Thyroid gland (tissue), 4 donors: ENCODE measurements at places on chromosomes 7 and 10. TPM values are rescaled to one million over a fixed set of nuclear protein-coding genes. Genes with fewer than 3 reads are reported as not detected.

UPK3BL2 gene
- 17.5 TPM for total RNA-seq

SLC13A4 gene
- total RNA-seq: not detected

AOAH gene
- 7.4 TPM for total RNA-seq

HTRA1 gene
- total RNA-seq: 59.1 TPM

SSC4D gene
- 14.0 TPM for total RNA-seq

DNAH11 gene
- 9.9 TPM for total RNA-seq

VIPR2 gene
- 0.33 TPM for total RNA-seq

ERVW-1 gene
- not detected for total RNA-seq

HGF gene
- 14.9 TPM for total RNA-seq

GAD2 gene
- total RNA-seq: not detected

DIP2C gene
- 12.0 TPM for total RNA-seq

EVX1 gene
- total RNA-seq: not detected

NPTX2 gene
- total RNA-seq: 2.3 TPM

CREB5 gene
- 13.6 TPM for total RNA-seq

DNA sequence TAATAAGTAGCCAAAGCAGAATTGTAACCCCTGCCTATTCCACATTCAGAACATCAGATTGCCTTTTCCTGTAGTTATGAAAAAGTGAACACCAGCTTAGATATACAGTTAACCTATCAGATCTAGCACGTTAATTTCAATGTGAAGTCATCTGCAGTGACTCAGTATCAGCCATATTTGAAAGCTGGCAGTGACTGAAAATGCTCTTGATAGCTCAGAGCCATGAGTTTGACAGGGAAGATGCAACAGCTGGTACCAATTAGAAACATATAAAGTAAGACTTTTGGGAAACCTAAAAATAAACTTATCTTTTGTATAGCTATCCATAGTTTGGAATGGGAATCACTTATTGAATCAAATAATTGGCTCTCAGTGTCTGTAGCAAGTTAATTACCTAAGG is 284.1 kb upstream of the NPSR1 start:
- no peak for DNase-seq

GRCh38 chr10:10160821-10161312 is 856.8 kb upstream of the CELF2 start:
- no peak for DNase-seq

GRCh38 chr10:91909117-91909677 is at the start of gene FGFBP3:
Gene FGFBP3, minus strand, starts transcription at chr10:91909486. Its CDS starts 517 bp downstream, at chr10:91908969.
- DNase-seq: peak; percentile 25

GRCh38 chr7:44964384-44964830 is 14.4 kb downstream of the MYO1G start:
- no peak for DNase-seq

DNA sequence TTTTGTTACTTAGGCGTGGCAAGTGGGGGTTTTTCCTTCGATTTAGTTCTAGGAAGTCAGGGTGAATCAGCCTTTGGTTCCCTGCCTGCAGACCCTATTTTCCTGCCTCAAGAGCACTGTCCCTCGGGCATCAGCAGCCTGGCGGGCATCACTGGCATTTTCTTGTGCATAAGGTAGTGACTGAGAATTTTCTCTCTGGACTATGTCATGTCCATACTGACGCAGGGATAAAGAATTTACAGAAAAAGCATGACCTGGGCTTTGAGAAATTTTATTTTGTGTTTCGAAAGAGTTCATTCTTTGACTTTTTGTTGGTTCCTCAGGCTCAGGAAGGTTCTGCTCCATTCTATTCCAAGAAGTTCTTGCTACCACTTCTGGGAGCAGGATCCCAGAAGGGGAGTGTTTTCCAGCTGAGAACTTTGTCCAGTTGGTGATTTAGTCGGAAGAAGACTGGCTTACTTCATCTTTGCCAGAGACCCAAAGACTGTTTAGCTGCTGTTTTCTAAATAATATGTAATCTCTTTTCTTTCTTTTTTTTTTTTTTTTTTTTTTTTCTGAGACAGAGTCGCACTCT is 213.9 kb upstream of the SH2B2 start:
- DNase-seq: no peak

- DNase-seq: no peak
Observed at GRCh38 chr7:2326951-2327350, 12.7 kb upstream of the SNX8 start.

DNA sequence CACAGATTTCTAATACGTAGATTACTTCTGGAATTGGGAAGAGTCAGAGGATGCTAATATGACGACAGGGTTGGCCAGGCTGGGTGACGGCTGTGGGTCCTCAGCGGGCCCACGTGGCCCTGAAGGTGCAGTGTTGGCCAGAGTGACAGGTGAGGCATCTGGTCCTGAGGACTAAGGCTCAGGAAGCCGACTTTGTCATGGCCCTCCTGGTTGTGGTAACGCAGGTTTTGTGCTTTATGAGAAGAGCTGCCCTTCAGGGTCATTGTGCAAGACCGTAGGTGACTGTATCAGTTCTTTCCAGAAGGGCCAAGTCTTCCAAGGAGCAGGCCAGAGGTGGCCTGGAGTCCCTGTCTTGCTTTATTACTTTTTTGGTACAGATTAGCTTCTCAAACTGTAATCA is 2.5 kb downstream of the EIF3B start:
- DNase-seq: no peak

GRCh38 chr7:30510124-30511075 is 5.8 kb upstream of the GGCT start:
- peak; percentile 48 for DNase-seq

- DNase-seq: no peak
Observed at GRCh38 chr7:110105307-110105706, 985.6 kb upstream of the LRRN3 start.

DNA sequence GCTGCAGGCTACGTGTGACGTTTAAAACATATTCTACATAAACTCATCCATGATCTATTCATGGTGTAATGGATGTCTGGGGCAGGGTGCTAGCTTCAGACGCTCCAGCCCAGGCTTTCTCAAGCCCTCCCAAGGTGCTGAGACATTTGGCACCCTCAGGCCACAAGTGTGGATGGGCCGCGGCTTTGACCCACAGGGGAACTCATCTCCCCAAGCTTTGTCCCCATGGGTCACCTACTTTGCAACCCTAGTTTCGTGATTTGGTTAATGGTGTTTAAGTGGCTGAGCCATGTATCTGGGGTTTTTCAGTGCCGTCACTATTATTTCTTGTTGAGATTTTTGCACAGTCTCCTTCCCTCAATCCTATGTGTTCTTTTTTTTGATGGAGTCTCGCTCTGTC is 66.0 kb downstream of the GRK5 start:
- no peak for DNase-seq

DNA sequence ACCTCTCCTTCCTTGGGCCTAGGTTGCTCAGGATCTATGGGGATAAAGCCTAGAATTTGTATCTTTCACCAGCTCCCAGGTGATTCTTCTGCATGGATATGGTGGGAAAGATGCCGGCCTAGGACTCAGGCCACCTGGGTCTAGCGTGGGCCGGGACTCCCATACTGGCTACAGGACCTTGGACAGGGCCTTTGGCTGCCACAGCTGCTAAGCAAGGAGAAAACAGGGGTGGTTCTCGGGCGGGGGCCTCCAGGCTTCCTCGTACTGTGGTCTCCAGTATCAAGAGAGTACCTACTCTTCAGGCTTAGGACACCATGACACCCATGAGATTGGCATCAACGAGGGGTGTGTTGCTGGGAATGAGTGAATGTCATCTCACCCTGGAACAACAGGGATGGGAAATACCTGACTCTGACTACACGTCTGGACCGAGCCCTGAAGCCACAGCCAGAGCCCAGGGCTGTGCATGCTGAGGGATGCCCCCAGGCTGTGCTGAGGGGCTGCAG is 120.3 kb upstream of the ADAM12 start:
- no peak for DNase-seq

GRCh38 chr10:123743441-123744223 is 77.5 kb downstream of the GPR26 start:
- no peak for DNase-seq
